ENCODE measurements at places on chromosomes 16 and 17.

- H3K4me3 ChIP-seq = no peak overlapping the region
- H3K36me3 ChIP-seq = no peaks in the 10 kb centered on the region
- no peaks in the 10 kb centered on the region for H3K27me3 ChIP-seq
- no peak for DNase-seq
Observed at GRCh38 chr17:35176897-35177296, 17.3 kb downstream of the SLC35G3 start.

DNA sequence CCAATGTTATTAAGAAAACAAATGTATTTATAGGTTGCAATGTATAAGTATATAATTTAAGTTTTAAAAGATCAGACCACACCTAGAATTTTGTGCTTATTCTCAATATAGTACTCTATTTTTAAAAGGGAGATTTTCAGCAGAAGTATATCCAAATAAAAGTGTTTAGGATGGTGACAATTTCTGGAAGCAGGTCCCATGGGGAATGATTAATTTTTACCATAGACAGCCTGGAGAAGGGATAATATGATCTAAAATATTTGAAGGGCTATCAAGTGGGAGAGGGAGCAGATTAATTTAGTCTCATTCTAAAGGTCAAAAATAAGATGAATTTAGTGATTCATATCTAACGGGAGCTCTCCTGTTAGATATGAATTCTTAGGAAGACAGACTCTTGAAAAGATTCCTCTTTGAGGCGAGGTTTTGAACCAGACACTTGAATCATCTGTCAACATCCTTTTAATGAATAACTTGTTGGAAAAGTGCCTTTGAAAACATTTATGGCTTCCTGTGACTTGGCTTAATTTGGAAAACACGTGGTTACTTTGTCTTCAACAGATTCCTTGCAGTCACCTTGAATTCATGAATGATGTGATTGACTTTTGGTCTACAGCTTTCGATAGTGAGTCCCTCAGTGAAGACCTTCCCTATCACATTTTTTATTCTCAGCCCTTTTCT is 29.3 kb upstream of the SMIM36 start:
- H3K36me3 ChIP-seq = no peaks in the 10 kb centered on the region
- no peaks in the 10 kb centered on the region for H3K4me1 ChIP-seq
- no peak overlapping the region for H3K27ac ChIP-seq
- H3K4me3 ChIP-seq = no peak overlapping the region
- no peaks in the 10 kb centered on the region for H3K27me3 ChIP-seq

GRCh38 chr17:57724026-57724728 is 20.9 kb downstream of the CCDC182 start:
- H3K36me3 ChIP-seq = no peaks in the 10 kb centered on the region
- no peak overlapping the region for H3K4me3 ChIP-seq
- no peak for DNase-seq
- no peaks in the 10 kb centered on the region for H3K4me1 ChIP-seq
- no peak overlapping the region for H3K27ac ChIP-seq
- H3K27me3 ChIP-seq = peaks cover under 1% of the 10 kb centered on the region

DNA sequence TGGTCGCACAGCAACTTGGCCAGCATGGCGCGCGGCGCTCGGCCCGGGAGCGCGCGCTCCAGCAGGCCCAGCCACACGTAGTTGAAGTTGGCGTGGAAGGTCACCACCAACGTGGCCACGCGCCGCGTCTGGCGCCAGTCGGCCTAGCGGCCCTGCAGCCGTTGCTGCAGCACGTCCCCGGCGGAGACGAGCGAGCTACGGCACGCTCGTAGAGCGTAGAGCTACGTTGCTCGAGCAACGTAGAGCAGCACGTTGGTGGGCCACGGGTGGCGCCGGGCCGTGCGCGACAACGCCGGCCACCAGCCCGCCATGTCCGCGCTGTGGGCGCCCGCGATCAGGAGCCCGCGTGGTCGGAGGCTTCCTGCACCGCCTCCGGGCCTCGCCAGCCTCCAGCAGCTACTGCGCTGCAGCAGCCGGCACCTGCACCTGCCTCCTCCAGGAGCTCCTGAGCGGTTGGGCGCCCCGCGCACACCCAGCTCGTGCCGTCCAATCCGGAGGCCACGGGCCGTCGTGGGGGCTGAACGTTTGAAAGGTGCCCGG is 13.4 kb upstream of the SULT1A1 start:
- peak; percentile 45 for DNase-seq
- no peaks in the 10 kb centered on the region for H3K27me3 ChIP-seq
- peak overlapping the region; percentile 48 for H3K4me3 ChIP-seq
- H3K27ac ChIP-seq = peak overlapping the region; percentile 26
- H3K36me3 ChIP-seq = peaks cover 10% of the 10 kb centered on the region

- no peak overlapping the region for H3K27ac ChIP-seq
- H3K4me1 ChIP-seq = no peaks in the 10 kb centered on the region
- no peak for DNase-seq
Observed at GRCh38 chr17:74307984-74308773, 17.8 kb upstream of the KIF19 start.

DNA sequence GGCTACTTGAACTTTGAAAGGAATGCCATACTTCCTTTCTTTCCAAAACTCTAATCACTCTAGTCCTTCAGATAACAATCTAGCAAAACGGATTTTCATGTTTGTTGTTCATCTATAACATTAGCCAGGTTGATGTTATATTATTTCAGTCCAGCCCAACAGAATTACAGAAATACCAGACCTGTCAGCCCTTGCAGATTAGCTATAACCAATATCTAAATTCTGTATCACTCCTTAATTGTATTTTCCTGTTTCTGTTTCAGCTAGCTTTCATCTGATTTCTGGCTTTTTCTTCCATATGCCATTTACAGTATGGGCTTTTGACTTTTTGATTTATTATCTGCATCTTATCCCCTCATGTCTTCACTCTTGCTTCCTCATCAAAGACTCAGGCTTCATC is 479.8 kb upstream of the CDH8 start:
- DNase-seq = no peak
- no peaks in the 10 kb centered on the region for H3K4me1 ChIP-seq
- no peak overlapping the region for H3K4me3 ChIP-seq

- no peaks in the 10 kb centered on the region for H3K4me1 ChIP-seq
- H3K27ac ChIP-seq = no peak overlapping the region
- DNase-seq = no peak
- no peak overlapping the region for H3K4me3 ChIP-seq
- H3K36me3 ChIP-seq = no peaks in the 10 kb centered on the region
Observed at GRCh38 chr17:8781776-8782175, 17.4 kb downstream of the MFSD6L start.

- H3K27ac ChIP-seq = peak overlapping the region; percentile 77
- peaks cover 5% of the 10 kb centered on the region for H3K36me3 ChIP-seq
- H3K4me3 ChIP-seq = peak overlapping the region; percentile 86
- H3K4me1 ChIP-seq = peaks cover 34% of the 10 kb centered on the region
- H3K27me3 ChIP-seq = peaks cover 16% of the 10 kb centered on the region
Observed at GRCh38 chr16:57282510-57283213, 1.8 kb downstream of the PLLP start.

DNA sequence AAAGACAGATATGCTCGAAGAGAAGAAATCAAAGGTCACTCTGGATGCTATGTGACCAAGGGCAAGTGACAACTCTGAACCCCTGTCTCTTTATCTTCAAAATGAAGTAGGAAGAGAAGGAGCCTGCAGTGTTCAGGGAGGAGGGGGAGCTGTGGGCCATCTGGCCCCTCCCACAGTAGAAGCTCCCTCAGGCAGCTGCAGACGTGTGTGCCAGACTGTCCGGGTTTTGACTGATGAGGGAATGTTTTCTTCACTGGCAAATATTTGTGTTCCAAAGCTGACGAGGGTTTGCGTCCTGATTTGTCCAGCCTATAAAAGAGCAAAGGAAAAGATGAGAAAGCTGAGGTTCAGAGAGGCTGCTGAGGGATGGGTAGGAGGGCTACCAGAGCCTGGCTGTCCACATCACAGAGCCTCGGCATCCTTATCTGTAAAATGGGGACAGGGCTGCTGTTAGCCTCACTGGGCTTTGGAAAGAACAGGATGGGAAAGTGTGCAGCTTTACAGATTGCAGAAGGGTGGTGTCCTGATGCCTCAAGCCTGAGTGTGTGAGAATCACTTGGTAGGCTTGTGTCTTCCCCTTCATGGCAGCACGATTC is 1.8 kb upstream of the GINS2 start:
- H3K27ac ChIP-seq = no peak overlapping the region
- H3K4me1 ChIP-seq = peaks cover 17% of the 10 kb centered on the region
- peak; percentile 17 for DNase-seq
- H3K27me3 ChIP-seq = peaks cover 3% of the 10 kb centered on the region

GRCh38 chr17:75075597-75076336 is 12.0 kb upstream of the SLC16A5 start:
- no peak overlapping the region for H3K27ac ChIP-seq
- H3K4me3 ChIP-seq = no peak overlapping the region
- peaks cover 42% of the 10 kb centered on the region for H3K4me1 ChIP-seq
- H3K27me3 ChIP-seq = no peaks in the 10 kb centered on the region
- no peaks in the 10 kb centered on the region for H3K36me3 ChIP-seq
- DNase-seq = no peak

GRCh38 chr17:40283662-40284061 is 4.0 kb upstream of the CDC6 start:
- H3K36me3 ChIP-seq = peaks cover 30% of the 10 kb centered on the region
- peak; percentile 95 for DNase-seq
- H3K27ac ChIP-seq = peak overlapping the region; percentile 91
- H3K4me3 ChIP-seq = peak overlapping the region; percentile 4
- peaks cover 26% of the 10 kb centered on the region for H3K4me1 ChIP-seq

DNA sequence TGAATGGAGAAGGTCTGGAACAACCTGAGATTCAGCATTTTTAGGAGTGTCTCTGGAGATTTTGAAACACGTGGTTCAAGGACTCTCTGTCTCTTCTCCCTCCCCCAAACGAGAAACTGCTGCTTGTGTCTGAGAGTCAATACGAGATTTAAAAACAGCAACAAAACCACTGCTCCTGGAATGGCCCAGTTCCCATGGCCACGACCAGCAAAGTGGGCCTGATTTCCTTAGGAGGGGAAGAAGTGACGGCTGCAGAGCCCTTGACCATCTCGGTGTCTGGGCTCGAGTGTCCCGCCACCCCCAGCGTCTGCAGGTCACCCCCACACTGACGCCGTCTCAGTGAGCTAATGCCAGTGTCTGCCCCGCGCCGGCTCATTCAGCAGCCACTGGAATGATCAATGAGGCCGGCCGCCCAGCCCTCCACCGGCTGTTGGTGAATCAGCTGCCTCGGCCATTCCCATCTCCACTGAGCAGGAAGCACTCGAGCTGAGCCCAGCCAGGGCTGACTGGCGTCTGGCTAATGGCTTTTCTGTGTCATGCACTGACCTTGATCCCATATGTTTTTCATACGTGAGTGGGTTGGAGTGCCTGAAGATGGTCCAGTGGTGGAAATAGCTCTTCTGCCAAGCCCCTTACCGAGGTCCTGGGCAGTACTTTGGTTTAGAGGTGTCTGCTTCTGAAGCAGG is 151.8 kb downstream of the PITPNC1 start:
- no peaks in the 10 kb centered on the region for H3K27me3 ChIP-seq
- no peaks in the 10 kb centered on the region for H3K4me1 ChIP-seq
- no peaks in the 10 kb centered on the region for H3K36me3 ChIP-seq
- H3K4me3 ChIP-seq = no peak overlapping the region
- DNase-seq = peak; percentile 81

- H3K27me3 ChIP-seq = peaks cover 12% of the 10 kb centered on the region
- peaks cover 24% of the 10 kb centered on the region for H3K4me1 ChIP-seq
- peak overlapping the region; percentile 15 for H3K27ac ChIP-seq
Observed at GRCh38 chr17:63439687-63440086, 6.4 kb downstream of the CYB561 start.

DNA sequence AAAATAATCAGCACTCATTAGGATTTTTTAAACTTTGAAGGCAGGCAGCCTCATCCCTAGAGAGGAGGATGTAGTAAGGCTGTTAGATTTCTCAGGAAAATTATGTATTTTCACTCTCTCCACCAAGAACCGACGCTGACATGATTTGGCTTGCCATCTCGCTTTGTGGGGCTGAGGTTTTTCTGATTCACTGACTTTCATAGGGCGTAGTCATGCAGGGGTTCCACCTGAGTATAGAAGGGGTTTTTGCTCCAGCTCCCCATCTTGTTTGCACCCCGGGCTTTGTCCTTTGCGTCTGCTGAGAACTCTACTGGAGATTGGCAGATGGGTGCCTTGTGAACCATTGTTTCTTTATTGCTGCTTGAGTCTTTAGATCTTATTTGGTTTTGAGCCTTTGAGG is 20.2 kb downstream of the TOM1L1 start:
- no peaks in the 10 kb centered on the region for H3K4me1 ChIP-seq
- no peaks in the 10 kb centered on the region for H3K27me3 ChIP-seq
- H3K4me3 ChIP-seq = no peak overlapping the region
- H3K27ac ChIP-seq = no peak overlapping the region
- H3K36me3 ChIP-seq = peaks cover 39% of the 10 kb centered on the region

GRCh38 chr17:79777120-79777893 is 641 bp upstream of the CBX2 start:
- peaks cover 2% of the 10 kb centered on the region for H3K36me3 ChIP-seq
- peak overlapping the region; percentile 44 for H3K27ac ChIP-seq
- peak; percentile 56 for DNase-seq
- no peaks in the 10 kb centered on the region for H3K27me3 ChIP-seq
- H3K4me3 ChIP-seq = peak overlapping the region; percentile 39
